ENCODE measurements at places on chromosomes 5 and 9. TPM values are rescaled to one million over a fixed set of nuclear protein-coding genes. Genes with fewer than 3 reads are reported as not detected.

PCDHGA10 gene
- polyA plus RNA-seq, result 1.6 TPM

LECT2 gene
- not detected for polyA plus RNA-seq

DNA sequence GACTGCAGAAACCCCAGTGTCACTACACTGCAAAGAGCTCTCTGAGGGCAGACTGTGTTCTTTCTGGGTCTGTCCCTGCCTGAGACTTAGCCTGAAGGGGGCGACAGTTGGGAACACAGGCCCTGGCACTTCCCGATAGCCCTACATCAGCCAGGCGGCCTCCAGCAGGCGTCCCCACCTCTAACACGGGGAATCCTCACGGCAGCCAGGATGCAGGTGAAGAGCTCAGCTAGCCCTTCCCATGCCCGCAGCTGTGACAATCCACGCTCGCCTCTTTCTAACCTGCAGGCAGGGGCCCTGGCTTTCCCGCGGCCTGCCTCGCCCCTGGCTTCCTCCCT lies 5.9 kb downstream of the MED22 start:
- DNase-seq, result no peak

TBC1D9B gene
- 55.7 TPM for polyA plus RNA-seq

GRCh38 chr5:93899026-93899600 lies 157.7 kb upstream of the POU5F2 start:
- DNase-seq, result no peak

S1PR3 gene
- polyA plus RNA-seq, result 24.3 TPM

DNLZ gene
- 10.5 TPM for polyA plus RNA-seq

GRCh38 chr5:143025376-143025775 lies 255.2 kb downstream of the ARHGAP26 start:
- DNase-seq, result no peak

PLAC8L1 gene
- 1.3 TPM for polyA plus RNA-seq
